Omental fat pad (tissue), 4 donors: ENCODE measurements at places on chromosomes 1 and 21.

- peak; percentile 64 for DNase-seq
Observed at GRCh38 chr21:26170471-26171257, at the start of gene APP. APP (minus strand) TSS chr21:26170770; CDS start chr21:26170620, 150 bp downstream.

DNA sequence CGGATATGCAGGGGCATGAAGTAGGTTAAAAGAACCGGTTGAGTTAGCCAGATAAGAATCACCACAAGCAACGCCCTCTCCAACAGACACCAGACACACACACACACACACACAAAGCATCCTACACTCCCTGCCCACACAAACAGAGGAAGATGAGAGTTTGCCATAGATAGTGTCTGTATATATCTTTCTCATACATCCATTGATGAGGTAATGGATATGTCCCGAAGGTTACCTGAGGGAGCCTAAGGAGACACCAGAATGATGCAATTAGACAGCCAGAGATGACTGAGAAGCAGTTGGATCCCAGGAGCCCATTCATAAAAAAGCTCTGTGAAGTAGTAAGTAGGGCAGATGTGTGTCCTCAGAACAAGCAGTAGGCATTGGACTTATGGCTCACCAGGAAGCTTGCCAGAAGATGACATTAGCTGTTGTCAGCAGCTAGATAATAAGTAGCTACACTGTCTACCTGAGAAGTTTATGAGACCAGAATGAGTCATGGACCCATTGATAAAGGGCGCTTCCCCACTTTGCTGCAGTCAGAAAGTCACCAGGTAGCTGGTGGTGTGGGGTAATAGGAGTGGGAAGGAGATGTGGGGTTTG, 247.0 kb downstream of the KCNT2 start:
- DNase-seq: no peak

- DNase-seq: no peak
Observed at GRCh38 chr1:12284486-12284885, 54.7 kb downstream of the VPS13D start.

DNA sequence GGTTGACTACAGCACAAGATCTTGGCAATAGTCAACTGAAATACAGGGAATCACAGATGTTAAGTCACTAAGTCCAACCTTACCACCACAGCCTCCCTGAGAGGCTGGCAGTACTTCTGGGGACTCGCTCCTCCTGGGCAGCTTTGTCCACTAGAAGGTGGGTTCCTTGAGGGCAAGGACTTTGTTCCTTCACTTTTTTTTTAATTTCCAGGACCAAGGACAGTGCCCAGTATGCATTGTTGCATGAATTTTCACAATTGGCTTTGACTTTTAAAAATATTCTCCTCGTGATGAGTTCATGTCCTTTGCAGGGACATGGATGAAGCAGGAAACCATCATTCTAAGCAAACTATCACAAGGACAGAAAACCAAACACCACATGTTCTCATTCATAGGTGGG, 96.7 kb upstream of the IGSF21 start:
- no peak for DNase-seq
